T-cell (primary cell): ENCODE measurements at places on chromosomes 2 and 18.

DNA sequence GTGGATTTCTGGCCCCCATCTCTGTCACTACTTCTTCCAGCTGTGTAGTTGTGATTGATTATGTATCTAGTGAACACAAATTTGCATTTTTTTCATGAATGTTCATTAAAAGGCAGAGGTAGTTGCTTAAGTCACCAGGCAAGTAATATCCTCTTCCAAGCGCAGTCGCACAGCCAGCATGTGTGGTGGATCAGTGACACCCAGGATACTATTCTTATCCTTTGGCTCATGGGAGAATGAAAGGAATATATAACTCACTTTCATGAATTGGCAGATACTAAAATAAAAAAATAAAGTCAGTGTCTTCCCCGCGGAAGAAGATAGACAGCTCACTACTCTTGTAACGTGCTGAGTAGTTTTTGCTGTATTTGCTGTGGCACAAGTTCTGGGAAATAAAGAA is 387.8 kb downstream of the CDH7 start:
- DNase-seq: no peak

DNA sequence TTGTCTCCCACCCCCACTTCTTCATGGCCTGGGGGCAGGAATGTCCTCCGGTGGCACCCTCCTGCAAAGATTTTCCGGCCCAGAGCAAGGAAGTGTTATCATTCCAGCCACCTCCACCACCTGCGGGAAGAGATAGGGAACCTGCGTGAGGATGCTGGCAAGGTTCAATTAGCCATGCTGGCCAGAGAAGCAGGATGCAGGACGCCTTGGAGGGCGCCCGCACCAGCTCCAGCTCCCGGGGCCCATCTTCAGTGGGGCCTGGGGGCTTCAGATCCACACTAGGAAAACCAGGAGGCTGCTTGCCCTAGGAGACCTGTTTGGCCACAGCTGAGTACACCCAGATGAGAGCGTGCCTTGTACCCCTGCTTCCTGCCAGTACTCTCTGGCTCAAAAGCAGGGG is 113.7 kb downstream of the CLIP4 start:
- DNase-seq: no peak

- DNase-seq: no peak
Observed at GRCh38 chr2:3007135-3007534, 370.5 kb downstream of the EIPR1 start.

- no peak for DNase-seq
Observed at GRCh38 chr2:239583879-239584859, 183.3 kb upstream of the HDAC4 start.

GRCh38 chr2:158217593-158217992 is 115.9 kb downstream of the UPP2 start:
- DNase-seq: no peak

- no peak for DNase-seq
Observed at GRCh38 chr2:204727368-204727767, 182.1 kb downstream of the PARD3B start.

- no peak for DNase-seq
Observed at GRCh38 chr18:24660956-24661355, 200.5 kb downstream of the HRH4 start.

DNA sequence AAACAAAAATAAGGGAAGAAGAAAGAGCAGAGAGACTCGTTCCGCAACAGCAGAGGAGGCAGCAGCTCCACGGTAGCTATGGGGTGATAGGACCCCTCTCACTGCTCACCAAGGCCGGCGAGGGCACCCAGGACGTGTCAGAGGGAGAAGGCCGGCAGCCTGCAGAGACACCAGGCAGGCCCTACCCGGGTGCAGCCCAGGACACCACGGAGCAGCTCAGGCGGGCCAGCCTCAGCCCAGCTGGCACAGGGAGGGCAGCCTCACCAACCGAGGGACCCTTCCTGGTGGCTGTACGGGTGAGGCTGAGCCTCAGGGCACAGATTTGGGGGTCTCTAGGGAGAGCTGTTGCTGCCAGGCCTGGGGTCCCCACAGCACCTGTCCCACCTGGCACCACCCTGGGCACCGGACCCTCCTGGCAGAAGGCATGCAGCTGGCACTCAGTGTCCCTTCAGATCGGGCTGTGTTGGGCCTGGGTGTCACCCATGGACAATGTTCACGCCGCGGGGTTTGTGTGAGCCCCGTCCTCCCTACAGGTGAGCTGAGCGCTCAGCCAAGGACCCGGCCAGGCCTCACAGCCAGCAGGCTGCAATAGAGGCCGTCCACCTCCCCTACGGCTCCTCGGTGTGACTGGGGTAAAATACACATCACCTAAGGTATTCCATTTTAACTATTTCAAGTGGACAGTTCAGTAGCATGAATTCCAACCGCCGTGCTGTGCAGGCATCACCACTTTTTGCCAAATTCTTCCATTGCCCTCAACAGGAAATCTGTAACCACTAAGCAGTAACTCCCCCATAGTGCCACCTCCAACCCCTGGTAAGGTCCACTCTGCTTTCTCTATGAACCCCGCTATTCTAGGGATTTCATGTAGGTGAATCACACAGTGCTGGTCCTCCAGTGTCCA is 21.6 kb downstream of the KCNG2 start:
- no peak for DNase-seq

DNA sequence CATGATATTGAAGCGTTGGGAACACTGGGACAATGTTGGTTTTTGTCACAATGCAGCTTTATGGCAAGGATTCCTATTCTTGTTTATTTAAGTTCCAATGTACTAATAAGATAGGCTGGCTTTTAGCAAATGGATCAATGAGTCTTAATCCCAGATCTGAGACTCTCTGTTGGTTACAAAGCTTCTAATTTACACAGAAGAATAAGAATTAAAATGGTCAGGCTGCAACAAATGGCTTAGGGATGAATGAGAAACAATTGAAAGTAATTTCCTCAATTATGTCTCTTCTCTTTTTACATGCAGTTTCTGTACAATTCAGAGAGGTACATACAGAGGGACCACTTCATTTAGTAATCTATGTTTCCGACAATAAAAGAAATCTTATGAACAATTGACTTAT is 640.4 kb downstream of the NRXN1 start:
- DNase-seq: no peak

DNA sequence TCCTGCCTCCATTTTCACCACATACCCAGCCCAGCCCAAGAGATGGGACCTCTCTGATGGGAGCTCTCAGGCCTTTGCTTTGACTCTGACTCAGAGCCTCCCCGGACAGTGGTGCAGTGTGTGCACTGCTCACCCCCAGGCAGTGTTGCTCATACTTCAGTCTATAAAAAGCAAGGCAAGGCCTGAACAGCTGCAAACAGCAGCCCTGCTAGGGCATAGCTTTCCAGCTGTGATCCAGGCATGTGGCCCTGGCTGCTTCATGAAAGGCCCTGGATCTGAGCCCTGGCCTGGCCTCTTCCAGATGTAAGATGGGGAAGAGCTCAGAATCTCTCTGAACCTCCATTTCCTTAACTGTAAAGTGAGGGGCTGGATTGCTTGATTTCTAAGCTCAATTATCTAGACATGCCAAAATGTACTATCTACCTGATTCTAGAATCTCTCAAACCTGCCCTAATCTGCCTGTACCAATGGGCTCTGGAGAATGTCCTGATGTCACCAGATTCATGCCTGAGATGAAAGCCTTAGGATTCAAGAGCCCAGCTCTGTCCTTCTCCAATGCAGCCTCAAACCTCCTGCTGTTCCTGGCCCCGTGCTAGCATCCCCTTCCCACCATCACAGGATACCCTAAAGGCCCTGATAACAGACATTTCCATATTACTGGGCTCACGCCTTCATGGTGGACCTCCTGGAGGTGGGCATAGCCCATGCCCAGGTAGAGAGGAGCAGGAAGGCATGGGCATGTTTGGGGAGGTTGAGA is 206.9 kb downstream of the ARL4C start:
- no peak for DNase-seq

- DNase-seq: no peak
Observed at GRCh38 chr2:234019896-234020295, 30.6 kb upstream of the SPP2 start.

DNA sequence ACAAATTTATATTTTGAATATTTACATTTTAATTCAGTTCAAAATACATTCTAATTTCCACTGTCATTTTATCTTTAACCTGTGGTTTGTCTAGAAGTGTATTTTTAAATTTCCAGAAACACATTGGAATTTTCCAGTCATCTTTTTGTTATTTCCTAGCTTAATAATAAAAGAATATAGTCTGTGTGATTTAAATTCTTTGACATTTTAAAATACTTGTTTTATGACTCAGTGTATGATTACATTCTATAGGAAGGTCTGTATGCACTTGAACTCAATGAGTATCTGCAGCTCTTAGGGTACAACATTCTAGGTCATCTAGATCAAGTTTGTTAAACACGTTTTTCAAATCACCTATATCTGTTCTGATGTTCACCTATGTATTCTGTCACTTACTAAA is 88.3 kb upstream of the MBOAT2 start:
- DNase-seq: no peak

- DNase-seq: no peak
Observed at GRCh38 chr2:38164881-38165280, 88.9 kb upstream of the CYP1B1 start.

DNA sequence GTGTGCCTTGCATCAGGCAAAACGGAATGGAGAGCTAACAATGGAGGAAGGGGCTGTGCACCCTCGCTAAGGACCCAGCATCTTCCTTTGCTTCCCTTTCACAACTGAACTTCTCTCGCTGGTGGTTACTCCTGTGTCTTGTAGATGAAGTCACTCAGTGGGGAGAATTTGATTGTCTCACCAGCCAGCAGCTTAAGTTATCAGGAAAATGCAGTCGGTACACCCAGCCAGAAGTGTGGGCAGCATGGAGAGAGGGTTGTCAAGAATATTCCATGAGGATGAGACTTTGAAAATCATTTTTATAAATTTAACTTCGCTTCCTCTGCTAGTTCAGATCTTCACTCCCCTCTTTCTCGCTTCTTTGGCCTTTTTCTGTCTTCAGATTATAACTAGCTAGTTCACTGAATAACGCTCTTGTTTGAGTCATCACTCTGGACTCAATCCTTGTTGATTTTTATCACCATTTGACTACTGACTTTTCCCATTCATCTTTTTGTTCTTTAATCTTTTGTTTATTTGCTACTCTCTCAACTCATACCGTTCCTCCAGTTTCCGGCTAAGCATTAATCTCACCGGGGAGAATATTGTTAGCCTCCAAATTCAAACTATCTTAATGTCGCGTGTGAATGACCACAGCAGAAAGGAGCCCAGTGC is 221.7 kb downstream of the CD226 start:
- DNase-seq: no peak

- DNase-seq: no peak
Observed at GRCh38 chr18:58947136-58947732, 82.6 kb downstream of the ZNF532 start.

GRCh38 chr2:46122318-46122976 is 174.8 kb upstream of the EPAS1 start:
- DNase-seq: no peak

- DNase-seq: no peak
Observed at GRCh38 chr2:46537046-46537445, 57.7 kb downstream of the TMEM247 start.

DNA sequence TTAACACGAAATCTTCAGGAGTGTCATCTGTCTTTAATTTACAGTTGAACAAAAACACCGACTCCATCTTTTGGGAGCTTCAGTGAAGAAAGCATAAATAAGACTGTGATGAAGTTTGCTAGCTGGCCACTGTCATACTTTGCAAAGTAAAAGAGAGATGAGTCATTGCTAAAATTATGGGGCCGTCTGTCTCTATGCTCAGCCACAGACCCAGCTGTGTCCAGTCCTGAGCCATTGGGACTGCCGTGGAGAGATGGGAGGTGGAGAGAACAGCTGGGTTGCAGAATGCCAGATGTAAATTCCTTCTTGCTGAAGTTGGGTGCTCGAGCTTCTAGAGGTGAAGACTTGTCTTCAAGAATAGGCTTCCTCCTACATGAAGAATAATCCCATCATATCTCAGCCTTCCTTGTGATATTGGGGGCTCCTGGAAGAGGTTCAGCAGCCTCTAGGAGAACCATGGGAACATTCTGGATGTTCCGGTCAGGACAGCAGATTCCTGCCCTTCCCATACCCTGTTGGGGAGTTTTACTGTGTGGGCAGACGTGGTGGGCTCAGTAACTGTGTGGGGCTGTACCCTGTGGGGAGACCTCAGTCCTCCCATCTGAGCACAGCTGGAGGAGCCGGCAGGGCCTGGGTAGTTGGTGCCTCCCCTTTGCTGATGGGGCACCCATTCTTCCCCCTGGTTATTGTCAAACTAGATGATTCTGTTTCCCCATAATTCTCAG is 71.1 kb downstream of the LDLRAD4 start:
- DNase-seq: no peak

DNA sequence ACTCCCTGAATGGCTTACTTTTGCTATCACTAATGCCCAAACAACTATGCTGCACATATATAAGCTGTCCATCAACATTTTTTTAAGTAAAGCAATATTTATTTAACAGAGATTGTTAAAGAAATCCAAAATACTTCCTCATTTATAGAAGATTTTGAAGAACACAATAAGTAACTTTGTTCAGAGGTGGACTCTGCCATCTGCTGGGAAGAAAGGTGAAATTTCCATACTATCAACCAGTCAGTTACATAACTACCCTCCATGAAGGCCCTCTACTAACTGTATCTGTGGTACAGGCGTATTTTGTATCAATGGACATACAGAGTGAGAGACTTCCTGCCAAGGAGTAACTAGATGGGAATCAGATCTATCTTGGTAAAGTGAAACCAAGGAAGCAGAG is 106.0 kb downstream of the DTNB start:
- no peak for DNase-seq

- no peak for DNase-seq
Observed at GRCh38 chr2:53366543-53366942, 401.1 kb upstream of the CHAC2 start.

- DNase-seq: no peak
Observed at GRCh38 chr18:11529081-11529480, 80.3 kb upstream of the SLC35G4 start.

- peak; percentile 12 for DNase-seq
Observed at GRCh38 chr2:98346311-98347236, at the start of gene CNGA3. Gene CNGA3, plus strand, starts transcription at chr2:98346456. Its CDS starts 23,520 bp downstream, at chr2:98369976.

GRCh38 chr2:21466341-21466927 is 342.7 kb downstream of the TDRD15 start:
- DNase-seq: no peak

DNA sequence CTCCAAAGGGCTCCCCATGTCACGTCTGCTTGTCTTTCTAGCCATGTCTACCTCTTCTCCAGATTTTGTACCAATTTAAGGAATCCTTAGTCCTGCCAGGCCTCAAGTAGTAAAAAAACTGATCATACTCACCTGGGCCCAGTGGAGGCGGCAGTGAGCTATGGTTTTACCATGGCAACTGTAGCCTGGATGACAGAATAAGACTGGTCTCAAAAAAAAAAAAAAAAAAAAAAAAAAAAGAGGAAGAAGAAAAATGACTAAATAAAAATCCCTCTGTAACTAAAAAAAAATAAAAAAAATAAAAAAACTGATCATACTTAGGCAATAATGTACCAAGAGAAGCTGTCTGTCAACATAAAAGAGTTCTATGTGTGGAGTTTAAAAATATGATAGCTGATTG is 221.6 kb downstream of the NR4A2 start:
- DNase-seq: no peak

DNA sequence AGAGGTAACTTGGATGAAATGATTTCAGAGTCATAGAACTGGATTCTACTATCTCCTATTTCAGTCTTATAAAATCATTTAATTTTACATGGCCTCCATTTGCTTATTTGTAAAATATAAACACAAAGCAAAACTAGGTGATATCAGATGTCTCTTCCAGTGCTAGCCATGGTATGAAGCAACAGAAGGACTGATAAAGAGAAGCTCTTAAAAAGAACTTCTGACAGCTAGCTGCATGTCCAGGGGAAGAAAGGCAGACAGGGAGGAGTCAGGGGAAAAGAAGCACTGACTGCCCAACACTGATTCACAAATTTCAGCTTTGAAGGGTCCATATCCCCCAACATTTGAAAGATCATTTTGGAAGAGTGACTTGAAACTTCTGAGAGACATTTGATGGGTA is 6.4 kb downstream of the SLC8A1 start:
- DNase-seq: no peak
